ENCODE measurements at places on chromosomes 6 and 20.
A peak's percentile ranks its signal among the peaks of the same experiment; 100 is the strongest.

- no peak for DNase-seq
Measured at GRCh38 chr6:133268621-133269020, 27.5 kb downstream of the EYA4 start.

- DNase-seq: no peak
Measured at GRCh38 chr20:51525241-51526105, 17.0 kb downstream of the NFATC2 start.

- DNase-seq: no peak
Measured at GRCh38 chr6:1832844-1833787, 223.4 kb downstream of the FOXC1 start.

DNA sequence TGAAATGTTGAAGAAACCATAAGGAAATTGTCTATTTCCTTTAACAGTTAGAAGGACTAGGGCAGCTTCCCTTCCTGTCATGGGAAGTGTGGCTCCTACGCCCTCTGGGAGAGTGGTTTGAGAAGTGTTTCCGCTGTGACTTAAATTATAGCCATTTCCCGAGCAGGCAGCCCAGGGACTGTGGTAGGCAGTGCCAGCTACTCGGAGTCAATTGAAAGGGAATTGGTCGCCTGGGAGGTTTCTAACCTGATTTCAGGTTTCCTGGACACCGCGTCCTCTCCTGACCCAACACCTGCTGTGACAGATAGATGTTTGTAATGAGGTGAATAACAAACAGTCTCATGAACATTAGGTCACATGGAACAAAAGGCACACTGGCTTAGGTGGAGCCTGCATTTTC lies 256.1 kb upstream of the PLCB4 start:
- DNase-seq: no peak

- no peak for DNase-seq
Measured at GRCh38 chr6:137893181-137893580, 26.1 kb downstream of the TNFAIP3 start.

DNA sequence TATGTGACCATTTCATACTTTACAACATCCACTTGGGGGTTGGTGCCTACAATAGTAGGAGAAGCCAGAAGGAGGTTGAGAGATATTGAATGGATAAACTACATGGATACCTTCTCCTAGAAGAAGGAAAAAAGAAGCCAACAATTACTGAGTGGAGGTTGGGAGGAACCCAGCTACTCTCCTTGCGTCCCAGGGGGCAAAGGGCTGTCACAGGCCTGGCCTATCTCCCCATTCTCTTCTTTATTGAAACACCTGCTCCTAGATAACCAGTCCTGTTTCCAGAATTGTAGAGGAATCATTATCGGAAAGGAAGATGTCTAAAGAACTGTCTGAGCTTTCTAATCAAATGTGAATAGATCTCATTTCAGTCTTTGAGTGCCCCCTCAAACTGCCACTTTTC lies 115.1 kb downstream of the MAP7 start:
- no peak for DNase-seq

- no peak for DNase-seq
Measured at GRCh38 chr6:88983532-88983931, 20.1 kb upstream of the RNGTT start.

DNA sequence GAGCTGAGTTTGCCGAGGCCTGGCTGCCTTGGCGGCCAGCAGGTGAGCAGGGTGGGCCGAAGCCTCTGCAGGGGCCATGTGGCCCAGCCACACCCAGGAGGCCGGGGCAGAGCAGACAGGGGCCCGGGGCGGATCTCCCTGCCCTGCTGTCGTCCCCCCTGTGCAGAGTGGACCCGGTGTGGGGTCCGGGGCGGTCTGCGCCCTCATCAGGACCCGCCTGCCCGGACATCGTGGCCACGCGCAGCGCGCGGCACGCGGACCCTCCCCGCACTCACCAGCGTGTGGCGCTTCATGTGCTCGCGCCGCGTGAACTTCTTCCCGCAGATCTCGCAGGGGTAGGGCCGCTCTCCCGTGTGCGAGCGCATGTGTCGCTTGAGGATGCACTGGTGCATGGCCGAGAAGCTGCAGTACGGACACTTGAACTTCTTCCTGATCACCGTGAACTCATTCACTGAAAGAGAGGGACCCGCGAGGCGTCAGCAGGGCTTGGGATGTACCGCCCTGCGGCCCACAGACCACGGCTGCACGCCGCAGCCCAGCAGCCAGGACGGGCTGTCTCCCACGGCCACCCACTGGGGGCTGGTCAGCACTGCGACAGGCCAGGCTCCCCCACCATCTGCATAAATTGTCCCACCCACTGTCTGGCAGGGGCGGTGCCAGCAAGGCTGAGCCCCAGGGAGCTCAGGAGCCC lies 13.0 kb downstream of the SLC2A4RG start:
- DNase-seq: no peak

GRCh38 chr20:64119301-64119680 lies 11.9 kb upstream of the NPBWR2 start:
- DNase-seq: no peak

DNA sequence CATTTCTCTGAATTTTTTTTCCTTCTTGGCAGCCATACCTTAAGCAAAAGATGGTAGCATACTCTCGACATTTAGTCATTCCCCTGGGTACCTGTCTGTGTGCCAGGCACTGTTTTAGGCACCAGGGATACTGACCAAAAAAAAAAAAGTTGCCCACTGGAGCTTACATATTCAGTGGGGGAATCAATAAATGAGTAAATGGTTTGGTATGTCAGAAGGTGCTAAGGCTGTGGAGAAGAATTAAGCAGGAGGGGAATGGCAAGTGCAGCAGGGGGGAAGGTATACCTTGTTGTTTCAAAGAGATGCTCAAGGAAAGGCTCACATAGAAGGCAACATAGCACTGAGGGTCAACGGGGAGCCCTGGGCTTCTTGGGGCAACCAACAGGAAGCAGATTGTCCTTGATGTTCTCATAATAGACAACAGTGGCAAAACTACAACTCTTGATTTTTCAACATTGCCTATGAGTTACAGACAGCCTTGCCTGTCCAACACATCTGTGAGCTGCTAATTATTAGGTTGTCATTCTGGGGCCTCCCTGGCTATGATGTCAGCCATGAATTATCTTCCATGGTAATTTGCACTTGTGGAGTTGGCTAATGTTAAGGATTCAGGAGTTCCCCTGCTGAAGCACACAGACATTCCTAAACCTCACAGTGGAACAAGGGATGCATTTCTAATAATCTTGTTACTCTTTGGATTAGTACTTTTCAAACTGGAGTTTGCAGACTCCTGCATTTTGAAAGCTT lies 19.6 kb downstream of the NT5E start:
- DNase-seq: no peak

- DNase-seq: no peak
Measured at GRCh38 chr6:42453654-42454427, 2.1 kb upstream of the TRERF1 start.

- DNase-seq: peak; percentile 94
Measured at GRCh38 chr6:43475516-43475915, 1.9 kb upstream of the TJAP1 start.

GRCh38 chr6:147060636-147061035 lies 143.6 kb upstream of the STXBP5 start:
- DNase-seq: no peak

DNA sequence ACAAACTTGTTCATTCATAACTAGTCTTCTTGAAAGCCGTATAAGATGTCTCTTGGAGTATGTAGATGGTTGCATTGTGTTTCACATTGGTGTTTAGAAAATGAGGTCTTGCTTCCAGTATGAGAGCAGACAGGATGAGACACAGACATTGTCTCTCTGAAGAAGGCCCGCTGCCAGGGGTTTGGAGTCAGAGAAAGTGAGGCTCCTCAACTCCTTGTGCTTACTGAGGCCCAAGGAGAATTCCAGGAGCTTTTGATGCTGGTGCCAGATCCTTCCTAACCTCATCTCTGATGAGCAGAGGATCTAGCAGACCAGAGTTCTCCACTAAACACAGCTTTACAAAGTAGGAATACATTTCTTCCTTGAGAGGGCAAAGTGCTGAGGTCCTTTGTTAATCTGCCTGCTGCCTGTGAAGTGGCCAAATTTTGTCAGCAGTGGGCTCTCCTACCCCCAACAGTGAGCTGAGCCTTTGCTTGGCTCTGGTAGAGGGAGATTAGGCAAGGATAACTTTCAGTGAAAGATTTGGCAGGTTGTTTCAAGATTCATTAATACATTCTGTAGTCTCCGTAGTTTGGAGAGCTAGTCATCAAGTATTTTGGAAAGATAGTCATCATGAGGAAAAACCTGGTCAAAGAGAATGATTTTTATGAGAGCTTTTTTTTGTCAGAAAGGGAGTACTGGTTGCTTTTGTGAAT lies 9.7 kb downstream of the MAPRE1 start:
- no peak for DNase-seq

DNA sequence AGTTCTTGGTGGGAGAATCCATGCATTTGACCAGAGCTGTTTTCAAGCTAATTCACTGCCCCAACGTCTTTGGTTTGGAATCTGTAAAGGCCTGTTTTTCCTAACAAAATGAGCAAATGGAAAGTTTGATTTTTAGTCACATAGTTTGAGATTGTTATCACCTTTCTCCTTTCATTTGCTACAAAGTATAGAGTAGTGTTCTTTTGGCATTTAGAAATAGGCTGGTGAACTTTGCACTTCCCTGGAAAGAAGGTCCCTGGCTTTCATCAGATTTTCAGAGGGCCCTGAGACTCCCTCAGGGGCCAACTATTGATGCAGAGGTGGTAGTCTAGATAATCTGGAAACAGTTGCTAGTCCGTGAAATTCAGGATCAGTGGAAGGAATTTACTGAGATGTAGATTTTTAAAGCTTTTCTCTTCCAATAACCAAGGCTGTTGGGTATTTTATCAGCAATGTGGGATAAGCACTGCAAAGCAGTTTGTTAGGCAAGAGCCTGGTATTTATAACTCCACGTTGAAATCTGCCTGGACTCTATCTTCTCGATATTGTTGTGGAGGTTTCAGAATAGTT lies 1.7 kb downstream of the ARFGEF2 start:
- DNase-seq: no peak

- DNase-seq: peak; percentile 13
Measured at GRCh38 chr6:151494235-151494935, 568 bp downstream of the CCDC170 start.

GRCh38 chr20:362271-363254 lies 15.7 kb downstream of the NRSN2 start:
- no peak for DNase-seq

DNA sequence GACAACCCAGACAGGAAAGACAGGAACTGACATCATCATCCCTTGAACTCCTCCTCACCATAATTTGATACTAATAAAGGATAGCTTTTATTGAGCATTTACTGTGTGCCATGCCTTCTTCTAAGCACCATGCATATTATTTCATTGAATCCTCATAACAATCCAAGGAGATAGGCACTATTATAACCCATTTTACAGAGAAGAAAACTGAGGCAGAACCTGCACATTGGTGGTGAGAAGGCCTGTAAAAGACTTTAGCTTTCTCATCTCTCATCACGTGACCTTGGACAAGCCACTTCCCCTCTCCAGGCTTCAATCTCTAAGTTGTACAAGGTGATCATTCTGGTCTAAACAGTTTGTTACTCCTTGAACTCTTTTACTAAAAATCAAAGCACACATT lies 34.5 kb upstream of the PREX1 start:
- no peak for DNase-seq

DNA sequence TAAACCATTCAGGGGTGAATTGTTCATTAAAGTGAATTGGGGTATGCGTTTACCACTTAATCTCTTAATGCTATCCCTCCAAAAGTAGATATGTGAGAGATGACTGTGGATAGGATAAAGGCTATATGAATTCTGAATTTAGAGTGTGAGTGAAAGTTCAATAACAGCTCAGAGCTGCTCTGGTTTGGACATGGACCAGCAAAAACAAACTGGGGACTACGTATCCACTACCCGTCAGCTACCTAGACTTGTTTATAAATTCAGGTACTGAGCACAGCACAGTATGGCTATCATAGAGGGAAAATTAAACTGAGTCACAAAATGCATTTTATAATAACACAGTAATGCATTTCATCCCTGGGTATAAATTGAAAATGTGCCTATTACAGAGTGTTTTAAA lies 44.4 kb downstream of the HDDC2 start:
- no peak for DNase-seq

GRCh38 chr6:155493694-155494143 lies 38.1 kb upstream of the NOX3 start:
- DNase-seq: no peak

GRCh38 chr20:46316984-46317684 lies 8.8 kb upstream of the CDH22 start:
- no peak for DNase-seq

DNA sequence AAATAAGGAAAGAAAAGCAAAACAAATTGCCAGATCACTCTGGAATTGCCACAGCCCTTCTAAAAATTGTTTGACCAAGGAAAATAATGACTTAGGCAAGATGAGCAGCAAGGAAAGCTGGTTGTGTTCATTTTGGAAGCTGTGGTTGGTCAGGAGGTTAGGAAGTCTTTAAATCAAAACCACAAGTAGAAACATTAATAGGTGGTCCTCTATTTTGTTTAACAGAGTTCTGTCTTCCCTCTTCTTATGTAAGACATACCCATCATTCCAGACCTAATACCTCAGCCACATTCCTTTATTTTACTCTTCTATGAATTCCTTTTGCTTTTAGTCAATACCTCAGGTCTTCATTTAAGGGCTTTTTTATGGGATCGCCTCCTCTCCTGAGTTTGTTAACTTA lies 422.2 kb upstream of the PLCB4 start:
- DNase-seq: no peak

DNA sequence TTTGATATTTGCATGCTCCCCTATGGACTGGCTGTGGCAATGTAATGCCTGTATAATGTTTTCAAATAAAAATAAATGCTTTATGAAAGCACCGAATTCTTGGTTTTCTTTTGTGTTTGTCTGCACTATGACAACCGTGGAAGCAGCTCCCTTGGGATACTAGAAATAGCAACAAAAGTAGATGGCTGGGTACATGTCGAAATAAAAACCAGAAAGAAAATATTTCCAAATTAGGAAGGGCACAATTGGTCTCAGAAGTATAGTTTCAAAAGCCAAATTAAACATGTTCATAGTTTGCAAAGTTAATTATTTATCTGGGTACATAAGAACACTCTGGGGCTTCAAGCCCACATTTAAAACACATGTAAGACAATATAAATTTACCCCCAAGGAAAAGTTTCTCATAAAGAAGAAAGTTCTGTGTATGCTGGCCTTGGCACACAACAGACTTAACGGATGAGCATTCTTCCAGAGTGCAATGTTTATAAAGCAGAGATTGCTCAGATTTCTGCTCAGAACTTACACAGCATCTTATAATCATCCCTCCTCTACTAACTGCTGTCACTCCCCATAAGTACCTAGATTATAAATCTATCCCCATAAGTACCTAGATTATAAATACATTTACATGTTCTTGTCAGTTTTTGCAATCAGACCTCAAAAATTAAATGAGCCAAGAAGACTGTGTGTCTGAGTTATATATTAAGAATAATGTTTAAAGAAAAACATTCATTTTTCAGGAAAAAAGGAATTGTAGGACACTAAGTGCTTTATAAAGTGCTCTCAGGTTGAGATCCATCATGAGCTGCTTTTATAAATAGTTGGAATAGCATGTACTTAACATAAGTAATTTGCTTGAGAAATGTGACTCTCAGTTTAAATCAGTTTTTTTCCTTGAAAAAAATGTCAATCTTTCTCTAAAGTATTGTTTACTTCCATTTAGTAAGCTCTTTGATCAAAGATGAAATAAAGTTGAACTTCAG lies 230.2 kb upstream of the PLN start:
- DNase-seq: no peak

Data from NCI-H524 treated with DMSO at 0.1 percent for 48 hours (cell line).